H1 (cell line): ENCODE measurements at places on chromosomes 16 and 17. TPM values are rescaled to one million over a fixed set of nuclear protein-coding genes. Genes with fewer than 3 reads are reported as not detected.
A peak's percentile ranks its signal among the peaks of the same experiment; 100 is the strongest.

GRCh38 chr16:57589374-57589773, 39.1 kb upstream of the ADGRG1 start:
- no peak for DNase-seq

- no peak for DNase-seq
These were observed 67.7 kb upstream of the TNRC6C start for GRCh38 chr17:77890771-77891170.

- DNase-seq: no peak
These were observed 40.8 kb upstream of the MYLK3 start for GRCh38 chr16:46788891-46789474.

DNA sequence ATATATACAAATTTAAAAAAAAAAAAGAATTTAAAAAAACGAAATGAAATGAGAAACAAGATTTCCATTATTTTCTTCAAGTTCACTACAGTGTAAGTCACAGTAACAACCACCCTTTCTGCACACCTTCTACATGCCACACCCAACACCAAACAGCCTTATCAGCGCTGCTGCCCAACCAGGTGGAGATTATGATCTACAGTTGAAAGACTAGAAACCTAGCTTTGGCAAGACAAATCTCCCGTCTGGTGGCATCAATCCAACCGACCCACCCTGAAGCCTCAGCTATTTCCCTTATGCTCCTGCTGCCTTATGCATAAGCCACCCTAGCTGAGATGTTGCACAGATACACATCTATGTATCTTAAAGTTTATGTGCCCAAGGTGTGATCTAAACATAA, 60.8 kb downstream of the PARN start:
- DNase-seq: no peak

DNA sequence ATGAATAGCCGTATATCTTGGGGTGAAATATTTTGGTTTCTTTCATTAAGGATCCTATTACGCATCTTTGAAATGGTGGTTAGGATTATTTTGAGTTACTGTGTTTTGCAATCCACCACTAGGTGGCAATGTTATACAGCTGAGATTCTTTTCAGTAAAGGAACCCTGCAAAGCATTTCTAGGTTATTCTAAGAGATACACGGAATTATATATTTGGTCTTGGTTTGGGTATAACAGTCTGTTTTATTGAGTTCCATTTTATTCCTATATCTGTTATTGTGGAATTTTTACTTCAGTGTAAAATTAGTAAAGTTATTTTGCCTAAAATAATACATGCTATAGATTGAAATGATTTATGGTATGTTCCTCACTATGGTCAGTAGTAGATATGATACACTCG, 62.9 kb upstream of the CPHXL start:
- DNase-seq: no peak

DNA sequence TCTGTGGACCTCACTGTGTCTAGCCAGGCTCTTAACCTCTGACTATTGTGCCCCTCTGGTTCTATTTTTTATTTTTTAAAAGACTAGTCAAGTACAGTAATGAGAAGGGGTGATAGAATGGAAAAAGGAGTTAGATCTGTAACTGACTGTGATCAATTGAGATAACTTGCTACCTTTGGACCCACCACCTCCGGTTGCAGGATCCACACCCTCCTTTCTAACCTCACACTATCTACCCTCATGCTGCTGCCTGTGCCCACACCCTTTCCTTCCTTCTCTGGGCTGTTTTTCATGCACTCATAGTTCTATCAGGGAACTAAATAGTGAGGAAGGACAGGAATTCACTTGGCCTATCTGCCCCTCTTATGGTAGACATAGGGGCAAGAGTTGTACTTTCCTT, 172.3 kb downstream of the KATNIP start:
- no peak for DNase-seq

DNA sequence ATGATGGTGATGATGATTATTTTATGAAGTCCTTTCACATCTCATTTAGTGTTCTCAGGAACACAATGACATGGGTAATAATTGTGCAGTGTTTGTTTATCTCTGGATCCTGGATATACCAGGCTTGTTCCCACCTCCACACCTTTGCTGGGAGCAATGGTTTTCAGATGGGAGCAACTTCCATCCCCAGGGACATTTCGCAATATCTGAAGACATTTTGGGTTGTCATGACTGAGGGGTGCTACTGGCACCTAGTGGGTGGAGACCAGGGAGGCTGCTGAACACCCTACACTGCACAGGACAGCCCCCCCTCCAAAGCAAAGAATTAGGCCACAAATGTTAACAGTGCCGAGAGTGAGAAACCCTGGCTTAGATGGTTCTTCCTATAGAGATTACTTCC, 13.5 kb upstream of the SALL1 start:
- DNase-seq: no peak

DNA sequence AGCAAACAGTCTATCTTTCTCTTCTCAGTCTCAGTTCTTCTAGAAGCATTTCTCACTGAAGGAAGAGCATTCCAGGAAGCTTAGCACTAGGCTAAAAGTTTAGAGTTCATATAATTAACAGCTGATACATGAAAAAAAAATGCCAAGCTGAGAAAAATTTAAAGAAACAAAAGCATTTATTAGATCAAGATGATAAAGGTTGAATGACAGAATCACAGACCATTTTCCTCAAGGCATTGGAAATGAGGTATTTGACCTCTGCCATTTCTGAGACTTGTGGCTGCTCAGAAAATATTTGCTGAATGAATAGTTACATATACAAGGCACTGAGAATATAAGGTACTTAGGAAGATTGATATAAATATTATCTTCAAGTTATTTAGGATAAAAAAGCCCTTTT, 901.6 kb upstream of the GOT2 start:
- DNase-seq: no peak

DNA sequence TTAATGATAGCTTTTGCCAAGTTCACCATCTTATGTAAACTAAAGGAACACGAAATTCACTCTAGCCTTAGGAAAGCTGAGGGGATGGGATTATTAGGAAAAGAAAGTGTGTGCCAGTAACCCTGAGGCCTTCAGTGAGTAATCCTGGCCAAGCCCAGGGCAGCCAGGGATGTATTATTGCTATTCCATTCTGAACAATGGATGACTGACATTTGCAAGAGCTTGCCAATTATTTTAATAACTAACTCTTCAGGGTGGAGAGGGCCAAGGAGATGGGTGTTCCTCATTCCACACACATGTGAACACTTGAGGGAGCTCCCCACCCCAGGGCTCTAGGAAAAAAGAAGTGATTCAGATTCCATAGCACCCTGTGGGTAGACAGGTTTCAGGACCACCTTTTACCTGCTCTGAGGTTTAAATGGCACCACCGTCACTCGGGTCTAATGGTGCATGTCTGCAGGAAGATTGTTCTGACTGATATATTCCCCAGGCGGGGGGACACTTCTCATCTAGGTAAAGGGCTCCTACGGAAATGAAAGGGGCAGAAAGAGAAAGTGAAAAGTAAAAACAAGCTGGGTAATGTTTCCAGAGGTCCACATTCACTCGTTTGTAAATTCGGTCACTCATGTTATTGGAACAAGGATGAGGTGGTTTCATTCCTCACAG, 41.5 kb downstream of the TK2 start:
- DNase-seq: no peak

GRCh38 chr16:3983081-3983520, 102.6 kb upstream of the CREBBP start:
- peak; percentile 84 for DNase-seq

DNA sequence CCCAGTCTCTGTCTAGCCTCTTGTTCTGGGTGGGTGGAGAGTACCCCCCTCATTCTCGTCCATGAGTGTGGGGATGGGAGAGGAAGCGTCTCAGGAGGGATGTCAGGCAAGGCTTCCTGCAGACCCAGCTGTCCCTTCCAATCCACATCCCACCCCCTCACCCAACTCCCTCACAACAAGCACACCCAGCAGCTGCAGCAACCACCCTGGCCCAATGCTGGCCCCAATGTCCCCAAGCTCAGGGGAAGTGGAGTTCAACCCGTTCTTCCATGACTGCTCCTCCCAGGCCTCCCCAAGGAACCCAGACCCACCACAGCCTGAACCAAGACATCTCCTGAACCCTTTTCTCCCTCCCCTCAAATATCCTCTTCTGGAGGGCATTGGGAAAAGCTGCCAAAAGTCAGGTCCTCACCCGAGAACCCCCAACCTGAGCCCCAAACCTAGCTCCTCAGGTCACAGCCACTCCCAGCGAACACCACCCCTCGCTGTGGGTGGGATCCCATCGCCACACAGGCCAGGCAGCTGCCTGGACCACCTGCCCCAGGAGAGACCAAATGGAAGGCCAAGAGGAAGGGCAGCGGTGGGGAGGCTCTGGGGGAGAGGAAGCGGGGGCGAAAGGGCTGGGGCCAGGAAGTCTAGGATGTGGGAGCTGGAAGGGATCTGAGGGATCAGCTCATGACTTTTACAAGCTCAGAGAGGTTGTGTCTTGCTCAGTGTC, 47.6 kb downstream of the FZD2 start:
- no peak for DNase-seq

- no peak for DNase-seq
These were observed 2.5 kb upstream of the CORO6 start for GRCh38 chr17:29625037-29625750.

GRCh38 chr17:82315703-82316358, 1.6 kb downstream of the CD7 start:
- DNase-seq: no peak

GRCh38 chr17:52383493-52384100, 225.1 kb upstream of the CA10 start:
- DNase-seq: peak; percentile 69

- no peak for DNase-seq
These were observed 30.7 kb downstream of the DNAH17 start for GRCh38 chr17:78546476-78546875.

- DNase-seq: no peak
These were observed 2.9 kb downstream of the ZNF750 start for GRCh38 chr17:82836823-82837357.

DNA sequence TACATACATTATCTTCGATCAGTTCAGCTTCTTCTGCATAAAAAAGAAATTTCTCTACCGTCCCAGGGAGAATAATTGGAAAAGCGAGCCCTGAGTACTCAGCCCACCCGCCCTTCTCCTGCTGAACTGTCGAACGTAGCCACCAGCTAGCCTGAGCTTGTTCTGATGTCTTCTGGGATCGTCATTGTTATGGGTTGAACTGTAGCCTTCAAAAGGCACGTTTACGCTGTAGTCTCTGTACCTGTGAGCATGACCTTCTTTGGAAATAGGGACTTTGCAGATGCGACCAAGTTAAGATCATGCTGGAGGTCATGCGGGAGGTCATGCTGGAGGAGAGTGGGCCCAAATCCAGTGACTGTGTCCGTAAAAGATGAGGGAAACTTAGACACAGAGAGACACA, 86.2 kb downstream of the CMIP start:
- no peak for DNase-seq

DNA sequence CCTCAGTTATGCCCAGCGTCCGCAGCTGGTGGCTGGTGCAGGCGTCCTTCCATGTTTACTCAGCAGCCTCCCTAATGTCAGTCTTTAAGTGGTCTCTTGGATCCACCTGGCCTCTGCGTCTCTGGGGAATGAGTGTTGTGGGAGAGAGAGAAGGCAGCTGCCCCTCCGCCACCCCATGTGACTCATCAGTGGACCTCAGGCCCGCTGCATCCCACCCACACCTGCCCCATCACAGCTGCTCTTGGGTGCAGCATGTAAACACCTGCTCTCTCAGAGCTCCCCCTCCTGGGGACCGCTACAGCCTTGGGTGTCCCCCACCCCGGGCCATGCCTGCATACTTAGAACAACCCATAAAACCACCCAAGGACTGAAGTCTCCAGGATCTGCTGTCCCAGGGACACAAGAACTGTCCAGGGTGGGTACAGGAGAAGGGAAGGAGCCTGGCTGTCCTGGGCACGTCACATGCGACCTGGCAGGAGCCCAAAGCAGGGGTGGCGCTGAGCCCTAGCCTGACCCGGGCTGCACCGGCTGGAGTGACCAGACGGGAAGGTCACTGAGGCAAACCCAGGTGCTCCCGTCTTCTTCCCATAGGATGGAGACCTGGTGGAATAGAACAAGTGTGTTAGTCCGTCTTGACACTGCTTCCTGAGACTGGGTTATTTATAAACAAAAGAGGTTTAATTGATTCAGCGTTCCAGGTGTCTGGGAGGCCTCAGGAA, 4.2 kb downstream of the C16orf90 start:
- no peak for DNase-seq

DNA sequence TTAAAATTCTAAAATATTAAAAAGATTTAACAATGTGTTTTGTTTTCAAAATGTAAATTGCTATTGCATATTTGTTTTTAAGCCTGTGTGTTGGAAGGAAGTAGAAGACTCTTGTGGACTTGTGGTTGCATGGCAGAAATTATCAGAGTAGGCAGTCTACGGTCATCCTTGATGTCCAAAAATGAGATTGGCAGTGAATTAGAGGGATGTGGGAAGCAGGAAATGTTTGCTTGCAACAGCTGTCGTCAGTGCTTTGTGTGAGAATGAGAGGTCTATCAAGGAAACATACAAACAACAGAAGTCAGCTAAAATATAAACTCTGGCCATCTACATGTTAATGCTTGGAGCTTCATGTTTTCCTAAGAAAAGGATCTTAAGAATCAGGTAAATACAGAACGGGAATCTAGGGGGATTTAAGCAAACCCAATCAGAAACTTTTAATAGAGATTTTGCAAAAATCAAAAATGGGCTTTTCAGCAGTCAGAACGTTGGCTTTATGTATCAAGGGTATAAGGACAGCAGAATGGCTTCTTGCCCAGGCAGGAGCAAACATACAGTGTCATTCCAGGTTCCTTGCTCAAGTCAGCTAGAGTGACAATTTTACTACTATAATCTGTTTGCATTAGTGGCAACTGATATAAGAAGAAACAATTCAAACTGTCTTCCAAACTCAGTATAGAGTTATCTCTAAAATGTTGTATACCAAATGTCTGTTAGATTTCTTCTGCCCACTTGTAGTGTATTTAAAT, 196.7 kb downstream of the CYB561 start:
- DNase-seq: no peak

GRCh38 chr16:87140211-87141200, 176.7 kb downstream of the C16orf95 start:
- DNase-seq: no peak

DNA sequence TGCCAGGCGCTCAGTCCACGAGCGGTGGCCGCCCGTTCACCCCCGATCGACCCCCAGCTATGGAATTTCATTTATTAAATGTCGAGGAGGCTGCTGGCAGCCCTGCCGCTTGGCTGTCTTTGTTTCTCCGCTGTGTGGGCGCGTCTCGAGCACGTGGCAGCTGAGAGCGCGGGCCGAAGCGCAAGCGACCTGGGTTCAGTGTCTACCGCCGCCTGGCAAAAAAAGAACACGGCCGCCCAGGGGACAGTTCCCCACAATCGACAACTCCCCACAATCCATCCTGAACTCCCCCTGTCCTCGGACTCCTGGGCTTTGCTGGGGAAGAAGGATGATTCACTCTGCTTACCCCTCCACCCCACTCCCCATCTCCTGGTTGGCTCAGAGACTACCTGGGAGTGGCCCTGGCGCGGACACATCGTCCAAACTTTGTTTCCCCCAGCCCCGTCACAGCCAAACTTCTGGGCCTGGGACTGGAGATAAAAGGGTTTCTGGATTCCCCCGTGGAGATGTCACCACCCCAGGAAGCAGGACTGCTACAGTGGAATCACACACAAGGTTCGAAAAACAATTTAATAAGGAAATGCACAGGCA, 1.7 kb upstream of the ANKRD13B start:
- no peak for DNase-seq

GRCh38 chr16:81830845-81831540, 51.9 kb downstream of the PLCG2 start:
- no peak for DNase-seq

GRCh38 chr17:68576811-68577496, 24.2 kb downstream of the FAM20A start:
- DNase-seq: no peak

Gene HBM
- total RNA-seq: not detected in 2 replicates

Gene TMEM204
- total RNA-seq: not detected in 2 replicates

Gene SNAI3
- 8.5 and 8.7 TPM in 2 replicates for total RNA-seq

Gene ENPP7
- not detected in 2 replicates for total RNA-seq

Gene CDK5R1
- 9.9 and 10.7 TPM in 2 replicates for total RNA-seq

Gene DNAH2
- total RNA-seq: 0.13 and 0.21 TPM in 2 replicates

Gene ST6GALNAC2
- not detected in 2 replicates for total RNA-seq

Gene GUCY2D
- total RNA-seq: 0.48 and 0.59 TPM in 2 replicates
